Dermis blood vessel endothelial cell (primary cell): ENCODE measurements at places on chromosomes 16 and 17. TPM values are rescaled to one million over a fixed set of nuclear protein-coding genes. Genes with fewer than 3 reads are reported as not detected.
A peak's percentile ranks its signal among the peaks of the same experiment; 100 is the strongest.

DNA sequence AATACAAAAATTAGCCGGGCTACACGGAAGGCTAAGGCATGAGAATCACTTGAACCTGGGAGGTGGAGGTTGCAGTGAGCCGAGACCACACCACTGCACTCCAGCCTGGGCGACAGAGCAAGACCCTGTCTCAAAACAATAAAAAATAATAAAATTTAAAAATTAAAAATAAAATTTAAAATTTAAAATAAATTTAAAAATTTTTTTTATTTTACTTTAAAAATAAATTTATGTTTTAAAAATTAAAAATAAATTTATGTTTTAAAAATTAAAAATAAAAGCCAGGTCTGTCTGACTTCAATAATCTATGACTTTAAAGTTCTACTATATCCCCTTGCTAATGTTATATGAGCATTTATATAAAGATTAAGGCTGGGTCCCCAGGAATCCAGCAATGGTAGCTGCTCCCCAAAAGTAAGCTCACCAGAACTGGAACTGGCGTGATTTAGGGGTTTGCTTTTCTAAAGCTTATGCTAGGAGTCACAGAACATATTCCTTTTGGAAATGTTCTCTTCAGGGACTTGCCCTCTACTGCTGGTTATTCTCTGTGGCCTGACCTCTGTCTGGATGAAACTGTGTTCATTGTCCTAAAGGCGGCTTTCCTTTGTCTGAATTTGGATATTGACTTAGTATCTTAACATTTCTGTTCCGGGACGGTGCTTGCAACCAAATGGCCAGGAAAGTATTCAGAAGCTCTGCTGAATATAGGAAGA is 140.2 kb upstream of the NOL11 start:
- peak; percentile 36 for DNase-seq

The NR1D1 gene
- total RNA-seq, result 1.7 and 2.3 TPM in 2 replicates

The ZFP1 gene
- total RNA-seq, result 15.5 and 17.8 TPM in 2 replicates

The DLX4 gene
- total RNA-seq, result not detected in 2 replicates

DNA sequence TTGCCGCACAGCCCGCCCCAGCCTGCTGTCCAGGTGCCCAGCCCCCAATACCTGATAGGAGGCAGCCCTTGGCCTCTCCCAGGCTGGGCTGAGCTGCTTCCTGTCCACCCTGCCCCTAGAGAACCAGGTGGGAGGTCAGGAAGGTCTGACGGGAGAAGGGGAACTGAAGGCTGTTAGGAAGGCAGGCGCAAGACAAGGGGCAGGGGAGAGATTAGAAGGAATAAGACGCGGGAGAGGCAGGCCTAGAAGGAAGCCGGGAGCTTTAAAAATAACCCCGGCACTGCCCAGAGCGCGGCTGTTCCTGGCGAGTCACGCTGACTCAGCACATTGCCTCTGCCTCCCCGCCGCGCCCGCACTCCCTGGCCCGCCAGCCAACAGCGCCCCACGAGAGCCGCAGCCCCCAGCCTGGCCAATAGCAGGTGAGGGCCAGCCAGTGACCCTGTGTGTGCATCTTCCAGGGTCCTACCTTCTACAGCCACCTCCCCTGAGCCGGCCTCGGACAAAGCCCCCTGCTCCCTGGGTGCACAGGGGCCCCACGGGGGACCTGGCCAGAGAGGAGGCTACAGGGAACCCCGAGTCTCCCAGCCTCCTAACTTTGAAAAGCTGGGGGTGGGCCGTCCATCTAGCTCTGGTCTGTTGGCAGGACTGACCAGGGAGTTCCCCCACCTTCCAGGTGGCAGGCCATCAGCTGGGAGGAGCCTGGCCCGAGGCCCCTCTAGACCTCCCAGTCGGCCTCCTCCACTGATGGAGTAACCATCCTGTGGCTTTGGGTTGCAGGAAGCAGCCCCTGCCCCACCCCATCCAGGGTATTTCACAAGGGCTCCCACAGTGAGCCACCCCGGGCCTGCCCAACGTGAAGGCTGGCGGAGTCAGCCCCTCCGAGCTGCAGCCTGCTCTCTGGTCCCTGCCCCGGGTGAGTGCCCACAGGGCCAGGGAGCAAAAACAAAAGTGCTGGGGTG is 4.0 kb downstream of the MAFG start:
- DNase-seq, result peak; percentile 51

DNA sequence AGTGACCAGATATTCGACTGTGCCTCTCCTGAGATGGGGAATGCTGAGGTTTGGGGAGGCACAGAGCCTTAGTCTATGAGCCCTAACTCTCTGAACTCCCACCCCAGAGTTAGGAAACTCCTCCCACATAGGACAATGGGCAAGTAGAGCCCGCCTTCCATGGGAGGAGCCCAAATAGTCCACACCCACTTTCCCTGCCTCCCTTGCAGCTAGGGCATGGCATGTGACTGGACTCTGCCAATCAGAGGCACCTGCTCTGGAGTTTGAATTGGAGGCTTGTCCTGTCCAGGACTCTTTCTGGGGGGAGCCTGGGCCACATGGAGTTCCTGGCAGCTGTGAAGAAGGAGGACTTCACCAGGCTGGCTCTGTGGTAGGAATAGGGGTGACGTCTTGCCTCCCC is 48.4 kb downstream of the SOCS1 start:
- no peak for DNase-seq
